ENCODE measurements at places on chromosomes 12 and 14.

- no peak for DNase-seq
These were observed 277.9 kb downstream of the ITPR2 start for GRCh38 chr12:26555139-26555538.

- no peak for DNase-seq
These were observed 30.2 kb upstream of the EAPP start for GRCh38 chr14:34569750-34570149.

DNA sequence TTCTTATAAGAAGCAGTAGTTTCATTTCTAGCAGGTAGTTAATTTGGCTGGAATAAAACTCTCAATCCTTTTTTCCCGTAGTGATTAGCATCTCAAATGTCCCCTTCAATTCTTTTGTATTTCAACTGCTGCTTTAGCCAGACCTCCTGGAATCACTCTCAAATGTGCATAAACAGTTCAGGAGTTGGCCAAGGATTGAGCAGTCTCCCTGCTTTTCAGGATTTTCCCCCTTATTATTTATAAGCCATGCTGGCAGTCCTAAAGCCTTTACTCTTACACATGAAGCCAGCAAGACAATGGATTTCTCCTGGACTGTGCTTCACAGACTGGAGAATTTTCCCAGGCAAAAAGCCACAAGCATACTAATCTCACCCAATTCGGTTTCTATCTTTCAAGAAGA, 950.1 kb downstream of the VRK1 start:
- DNase-seq: no peak

GRCh38 chr12:125092872-125093680, 27.8 kb downstream of the AACS start:
- no peak for DNase-seq

DNA sequence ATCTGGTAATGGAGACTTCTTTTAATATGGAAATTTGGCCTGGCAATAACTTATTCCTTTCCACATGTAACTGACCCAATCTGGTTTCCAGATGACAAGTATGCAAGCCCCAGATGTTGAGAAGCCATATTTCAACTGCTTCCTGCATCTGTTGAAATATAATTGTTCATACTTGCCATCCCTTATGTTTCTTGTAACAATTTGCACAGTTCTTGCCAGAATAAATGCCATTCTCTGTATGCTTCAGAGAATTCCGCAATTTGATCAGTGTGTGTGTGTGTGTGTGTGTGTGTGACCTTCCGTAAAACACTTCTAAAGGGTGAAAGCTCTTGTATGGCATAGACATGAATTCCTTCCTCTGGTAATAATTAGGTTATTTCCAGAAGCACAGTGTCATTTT, 1.8 kb upstream of the CLEC2A start:
- no peak for DNase-seq
